ENCODE measurements at places on chromosomes 3 and 15.

DNA sequence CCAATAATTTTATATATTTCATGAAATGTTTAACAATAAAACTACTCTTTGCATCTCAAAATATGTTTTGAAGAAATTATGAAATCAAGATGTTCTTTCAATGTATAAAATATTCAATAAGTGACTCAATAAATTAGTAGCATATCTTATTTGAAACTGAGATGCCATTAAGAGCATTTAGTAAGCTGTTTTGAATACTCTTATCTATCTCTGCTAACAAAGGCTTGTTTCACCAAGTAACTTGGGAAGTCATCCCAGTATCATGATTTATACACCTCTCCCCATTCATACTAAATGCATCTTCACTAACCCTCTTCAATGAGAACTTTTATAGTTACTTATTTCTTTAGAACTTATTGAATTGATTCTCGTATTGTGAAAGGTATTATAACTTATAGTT lies 43.1 kb downstream of the TNIK start:
- no peak for DNase-seq

GRCh38 chr15:47786371-47786770 lies 69.1 kb downstream of the SEMA6D start:
- no peak for DNase-seq

GRCh38 chr3:53800041-53800906 lies 45.9 kb downstream of the CHDH start:
- no peak for DNase-seq

DNA sequence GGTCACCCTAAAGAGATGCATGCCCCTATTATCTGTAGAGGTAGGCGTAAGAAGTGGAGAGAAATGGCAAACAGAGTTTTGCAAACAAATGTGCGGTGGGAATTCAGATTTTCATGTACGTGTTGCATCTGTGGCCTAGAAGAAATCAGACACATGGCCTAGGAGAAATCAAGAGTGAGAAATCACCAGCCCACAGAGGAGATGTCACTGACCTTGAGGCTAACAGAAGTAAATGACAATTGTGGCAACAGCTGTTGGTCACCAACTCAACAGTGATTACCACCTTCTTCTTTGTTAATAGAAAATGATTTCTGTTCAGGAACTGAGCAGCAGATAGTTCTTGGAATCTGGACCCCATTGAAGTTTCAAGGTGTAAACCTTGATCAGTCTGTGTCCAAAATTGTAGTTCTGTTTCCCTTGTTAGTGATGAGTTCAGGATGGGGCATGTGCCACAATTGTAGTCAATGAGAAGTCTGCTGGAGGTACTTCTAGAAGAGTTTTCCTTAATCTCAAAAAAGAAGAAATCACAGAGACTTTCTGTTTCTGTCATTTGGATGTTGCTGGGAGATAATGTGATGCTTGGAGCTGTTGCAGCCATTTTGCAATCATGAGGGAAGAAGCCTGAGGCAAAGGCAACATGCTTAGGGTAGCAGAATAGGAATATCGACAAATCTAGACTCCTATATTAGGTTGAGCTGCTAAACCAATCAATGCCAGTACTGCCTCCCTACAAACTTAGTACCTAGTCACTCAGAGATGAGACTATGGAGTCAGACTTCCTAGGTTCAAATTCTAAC lies 34.3 kb upstream of the RFTN1 start:
- DNase-seq = no peak

- no peak for DNase-seq
Measured at GRCh38 chr3:161969867-161970266, 473.3 kb downstream of the OTOL1 start.

DNA sequence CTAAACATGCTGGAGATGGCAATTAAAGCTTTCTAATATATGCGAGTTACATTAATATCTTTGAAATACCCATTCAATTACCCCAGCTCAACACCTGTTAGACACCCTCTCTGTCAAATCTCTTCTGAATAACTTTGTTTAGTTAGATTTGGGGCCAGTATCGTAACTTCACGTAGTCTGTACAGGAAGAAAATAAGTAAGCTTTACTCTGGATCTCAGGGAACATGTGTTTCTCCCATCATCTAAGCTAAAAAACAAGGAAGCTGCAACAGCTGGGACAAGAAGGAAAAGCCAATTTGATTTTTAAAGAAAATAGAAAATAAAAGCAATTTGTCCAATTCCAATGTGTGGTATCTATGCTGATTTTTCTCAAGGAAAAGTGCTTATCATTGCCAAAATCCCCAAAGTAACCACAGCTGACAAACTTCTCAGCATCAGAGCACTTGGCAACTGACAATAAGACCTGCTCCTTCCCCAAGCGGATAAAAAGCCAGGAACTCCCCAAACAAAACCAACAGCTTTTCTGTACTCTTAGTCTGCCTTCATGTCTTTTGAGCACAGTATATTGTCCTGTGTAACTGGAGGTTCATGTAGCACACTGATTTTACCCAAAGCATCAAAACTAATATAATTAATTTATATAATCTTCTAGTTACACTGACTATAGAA lies 279.1 kb downstream of the ZBTB20 start:
- DNase-seq = no peak

GRCh38 chr3:8482960-8483665 lies 18.5 kb upstream of the LMCD1 start:
- peak; percentile 81 for DNase-seq

DNA sequence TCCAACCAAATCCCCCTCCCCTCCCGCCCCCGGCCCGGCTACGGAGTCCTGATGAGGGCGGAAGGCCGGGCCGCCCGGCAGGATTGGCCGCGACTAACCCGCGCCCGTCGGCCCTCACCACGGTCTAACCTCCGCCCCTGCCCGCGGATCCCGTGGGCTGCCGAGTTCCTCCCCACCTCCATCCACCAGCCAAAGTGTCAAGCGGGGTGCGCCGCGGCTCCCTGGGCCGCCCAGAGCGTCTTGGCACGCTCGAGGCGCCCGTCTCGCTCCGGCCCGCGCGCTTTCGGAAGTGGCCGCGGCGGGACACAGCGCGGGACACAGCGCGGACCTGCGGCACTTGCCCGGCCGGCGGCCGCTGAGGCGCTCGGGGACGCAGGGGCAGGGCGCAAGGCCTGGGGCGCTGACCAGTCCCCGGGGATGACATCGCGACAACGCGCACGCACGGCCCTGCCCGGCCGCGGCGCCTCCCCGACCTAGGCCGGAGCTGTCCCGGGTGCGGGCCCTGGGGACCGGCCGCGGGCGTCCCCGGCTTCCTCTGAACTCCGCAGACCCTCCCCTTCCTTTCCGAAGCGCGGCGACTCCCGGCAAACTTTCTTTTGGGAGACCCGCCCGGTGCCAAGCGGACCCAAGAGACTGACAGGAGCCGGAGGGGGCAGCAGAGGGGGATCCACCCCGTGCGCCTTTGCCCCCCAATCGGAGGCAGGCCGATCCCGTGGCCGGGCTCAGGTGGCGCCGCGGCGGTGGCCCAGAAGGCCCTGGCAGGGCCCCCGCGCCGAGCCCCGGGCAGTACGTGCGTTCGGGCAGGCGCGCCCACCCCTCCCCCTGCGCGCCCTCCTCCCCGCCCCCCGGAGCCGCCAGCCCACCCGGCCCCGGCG lies 112.8 kb upstream of the ICE2 start:
- DNase-seq = peak; percentile 70

- peak; percentile 6 for DNase-seq
Measured at GRCh38 chr3:123344175-123344906, 104.5 kb downstream of the ADCY5 start.

- peak; percentile 73 for DNase-seq
Measured at GRCh38 chr3:99686955-99687612, 48.7 kb downstream of the COL8A1 start.

- DNase-seq = no peak
Measured at GRCh38 chr3:54793171-54793570, 134.7 kb downstream of the LRTM1 start.

DNA sequence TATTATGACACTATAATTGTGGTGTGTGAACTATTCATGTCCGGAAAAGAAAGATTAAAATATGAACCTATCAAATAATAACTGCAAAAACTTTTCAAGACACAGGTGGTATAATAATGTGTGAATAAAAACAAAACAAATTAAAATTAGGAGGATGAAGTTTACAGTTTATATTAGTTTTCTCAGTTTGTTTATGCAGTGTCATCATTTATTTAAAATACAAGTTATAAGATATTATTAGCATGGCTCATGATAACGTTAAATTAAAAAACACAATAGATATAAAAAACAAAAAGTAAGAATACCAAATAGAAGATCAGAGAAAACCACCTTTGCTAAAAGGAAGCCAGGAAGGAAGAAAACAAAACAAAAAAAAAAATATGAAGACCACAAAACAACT lies 963.8 kb upstream of the ALCAM start:
- DNase-seq = no peak

DNA sequence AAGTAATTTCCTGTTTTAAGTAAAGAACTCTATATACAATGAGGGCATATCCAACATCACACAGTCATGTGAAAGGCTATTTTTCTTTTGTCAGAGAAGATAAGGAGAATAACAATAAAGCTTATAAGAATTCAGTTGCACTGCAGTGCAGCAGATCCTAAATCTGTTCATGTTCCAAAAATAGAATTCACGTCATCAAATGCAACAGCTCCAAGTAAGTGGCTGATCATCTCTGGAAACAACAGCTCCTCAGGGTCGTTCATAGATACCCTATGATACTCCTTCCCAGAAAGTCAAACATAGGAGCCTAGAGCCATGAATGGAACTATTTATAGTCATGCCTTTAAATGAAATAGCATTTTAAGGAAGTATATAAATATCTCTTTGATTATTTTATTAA lies 100.2 kb downstream of the FMN1 start:
- DNase-seq = no peak

DNA sequence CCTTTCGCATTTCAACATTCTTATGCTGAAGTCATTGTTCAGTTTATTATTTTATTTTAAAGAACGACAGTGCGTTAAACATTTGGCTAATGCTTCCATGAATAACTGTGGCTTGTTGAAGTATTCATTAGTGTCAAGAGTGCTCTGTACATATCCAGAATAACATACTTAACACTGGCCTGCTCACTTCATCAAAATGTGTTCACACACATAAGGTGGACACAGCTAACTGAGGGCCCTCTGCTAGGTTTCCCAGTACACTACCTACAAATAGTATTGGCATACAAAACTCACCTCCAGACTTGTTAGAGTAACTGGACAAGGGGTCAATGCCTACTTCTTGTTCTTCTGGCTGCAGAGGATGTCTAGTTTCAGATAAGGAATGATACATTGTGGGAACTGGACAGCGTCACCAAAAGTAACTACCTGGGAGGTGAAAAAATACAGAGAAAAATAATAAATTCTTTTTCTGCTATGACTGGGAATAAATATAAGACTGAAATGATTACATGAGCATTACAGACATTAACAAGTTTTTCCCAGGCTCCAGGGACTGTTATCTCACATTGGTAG lies 234.2 kb downstream of the TBC1D5 start:
- no peak for DNase-seq

DNA sequence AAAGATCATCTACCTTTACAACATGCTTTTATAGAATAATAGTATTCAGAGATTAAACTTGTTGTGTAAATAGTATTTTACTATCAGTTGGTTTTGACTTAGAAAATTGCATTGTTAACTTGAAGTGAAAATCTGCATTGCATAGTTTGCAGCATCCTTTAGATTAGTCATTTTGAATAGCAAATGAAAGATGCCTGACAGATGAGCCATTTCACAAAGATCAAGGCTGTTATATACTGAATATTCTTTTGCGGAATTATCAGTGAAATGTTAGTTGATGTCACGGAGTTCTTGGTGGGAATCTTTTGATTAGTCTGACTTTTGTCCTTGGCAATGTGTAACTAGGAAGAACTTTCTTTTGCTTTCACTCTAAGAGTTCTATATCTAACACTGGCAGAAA lies 24.5 kb downstream of the RSRC1 start:
- DNase-seq = no peak

DNA sequence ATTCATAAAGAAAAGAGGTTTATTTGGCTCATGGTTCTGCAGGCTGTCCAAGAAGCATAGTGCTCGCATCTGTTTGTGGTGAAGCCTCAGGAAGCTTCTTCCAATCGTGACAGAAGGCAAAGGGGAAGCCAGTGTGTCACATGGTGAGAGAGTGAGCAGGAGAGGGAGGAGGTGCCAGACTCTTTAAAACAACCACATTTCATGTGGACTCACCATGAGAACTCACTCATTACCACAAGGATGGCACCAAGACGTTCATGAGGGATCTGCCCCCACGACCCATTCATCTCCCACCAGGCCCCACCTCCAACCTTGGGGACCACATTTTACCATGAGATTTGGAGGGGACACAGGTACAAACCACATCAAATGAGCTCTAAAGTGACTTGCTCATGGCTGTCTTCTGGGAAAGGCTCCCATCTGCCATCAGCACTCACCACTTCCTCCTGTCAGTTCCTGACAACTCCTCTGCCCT lies 327.3 kb upstream of the TLE3 start:
- DNase-seq = no peak

- DNase-seq = no peak
Measured at GRCh38 chr3:8838234-8838633, 68.8 kb upstream of the OXTR start.

- no peak for DNase-seq
Measured at GRCh38 chr3:30075514-30075913, 530.9 kb upstream of the TGFBR2 start.

GRCh38 chr15:89123181-89123525 lies 34.9 kb downstream of the ABHD2 start:
- DNase-seq = no peak

GRCh38 chr3:41267975-41268640 lies 68.8 kb downstream of the CTNNB1 start:
- no peak for DNase-seq

- no peak for DNase-seq
Measured at GRCh38 chr3:28576614-28577200, 228.1 kb upstream of the AZI2 start.

DNA sequence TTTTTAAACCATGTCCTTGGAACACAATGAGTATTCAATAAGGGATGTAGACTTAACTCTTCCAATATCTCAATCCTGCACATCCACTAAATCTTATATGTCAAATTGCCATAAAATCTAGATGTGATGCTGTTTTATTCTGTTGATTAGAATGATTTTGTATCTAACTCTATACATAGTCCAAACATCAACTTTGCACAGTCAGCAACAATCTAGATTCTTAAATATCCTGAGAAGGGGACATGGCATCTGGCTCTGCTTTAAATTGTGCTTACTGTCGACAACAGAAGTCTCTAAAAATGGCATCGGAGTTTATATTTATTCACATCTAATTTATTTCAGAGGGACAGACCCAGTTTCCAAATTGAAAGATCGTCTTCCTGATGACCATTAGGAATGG lies 276.2 kb downstream of the GAP43 start:
- DNase-seq = no peak

DNA sequence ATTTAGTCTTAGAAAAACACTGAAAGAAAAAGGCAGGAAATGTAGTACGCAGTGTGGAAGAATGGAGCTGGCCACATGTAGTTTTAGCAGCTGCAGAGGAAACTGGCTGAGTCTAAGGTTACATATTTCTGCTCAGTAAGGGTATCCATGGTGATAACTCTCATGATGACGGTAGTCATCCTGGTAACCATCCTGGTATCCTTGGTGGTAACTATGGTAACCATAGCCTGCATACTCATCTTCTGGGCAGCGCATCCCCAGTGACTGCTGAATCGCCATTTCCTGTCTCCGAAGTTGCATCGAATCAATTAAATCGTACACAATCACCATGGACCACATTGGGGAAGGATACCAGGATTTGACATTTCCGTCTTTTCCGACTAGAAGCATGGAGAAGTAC lies 35.7 kb downstream of the CCDC80 start:
- DNase-seq = no peak
